Stimulated activated CD8-positive, alpha-beta memory T cell treated with anti-CD3 and anti-CD28 coated beads, Interleukin-15, amount 100 ng/mL, for 24 hours (primary cell): ENCODE measurements at places on chromosomes 16 and 17.
A peak's percentile ranks its signal among the peaks of the same experiment; 100 is the strongest.

- DNase-seq = peak; percentile 8
Observed at GRCh38 chr16:58128711-58129096, 477 bp downstream of the CFAP20 start.

DNA sequence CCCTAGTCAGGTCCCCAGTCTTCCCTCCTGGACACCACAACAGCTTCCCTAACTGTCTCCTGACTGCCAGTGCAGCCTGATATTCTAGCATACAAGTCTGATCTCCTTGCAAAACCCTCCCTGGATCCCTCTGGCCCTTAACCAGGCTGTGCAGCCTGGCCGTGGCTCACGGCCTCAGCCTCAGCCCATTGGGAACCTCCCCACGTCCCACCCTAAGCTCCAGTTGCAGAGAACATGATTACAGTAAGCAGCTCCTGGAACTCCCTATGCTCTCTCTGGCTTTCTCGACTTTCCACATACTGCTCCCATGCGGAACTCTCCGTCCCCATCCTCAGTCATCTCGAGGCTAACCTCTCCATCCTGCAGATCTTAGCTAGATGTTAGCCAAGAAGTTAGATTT is 13.0 kb downstream of the ALOX12B start:
- DNase-seq = no peak

DNA sequence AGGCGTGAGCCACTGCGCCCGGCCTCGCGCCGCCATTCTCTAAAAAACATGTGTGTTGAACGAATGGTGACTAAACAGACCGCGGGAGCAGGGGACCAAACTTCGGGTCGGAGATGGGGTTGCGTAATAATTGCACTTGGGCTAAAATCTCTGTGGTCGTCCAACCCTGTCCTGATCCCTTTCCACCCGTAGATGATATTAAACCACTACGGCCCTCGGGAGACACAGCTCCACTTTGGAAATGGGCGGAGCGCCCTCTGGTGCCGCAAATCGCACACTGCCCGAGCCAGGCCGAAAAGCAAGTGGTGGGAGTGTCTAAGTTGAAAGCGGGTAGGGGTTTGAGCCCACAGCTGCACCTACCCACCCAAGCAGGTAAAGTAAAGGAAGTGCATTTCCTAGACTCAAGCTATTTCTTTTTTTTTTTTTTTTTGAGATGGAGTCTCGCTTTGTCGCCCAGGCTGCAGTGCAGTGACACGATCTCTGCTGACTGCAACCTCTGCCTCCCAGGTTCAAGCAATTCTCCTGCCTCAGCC is 17.0 kb downstream of the CAVIN1 start:
- DNase-seq = peak; percentile 68

GRCh38 chr16:85898521-85899442 is at the start of gene IRF8:
Gene IRF8, plus strand, starts transcription at chr16:85899162. Its CDS starts 3,854 bp downstream, at chr16:85903016.
- peak; percentile 59 for DNase-seq

GRCh38 chr16:25089351-25089750 is 22.2 kb upstream of the LCMT1 start:
- DNase-seq = no peak

DNA sequence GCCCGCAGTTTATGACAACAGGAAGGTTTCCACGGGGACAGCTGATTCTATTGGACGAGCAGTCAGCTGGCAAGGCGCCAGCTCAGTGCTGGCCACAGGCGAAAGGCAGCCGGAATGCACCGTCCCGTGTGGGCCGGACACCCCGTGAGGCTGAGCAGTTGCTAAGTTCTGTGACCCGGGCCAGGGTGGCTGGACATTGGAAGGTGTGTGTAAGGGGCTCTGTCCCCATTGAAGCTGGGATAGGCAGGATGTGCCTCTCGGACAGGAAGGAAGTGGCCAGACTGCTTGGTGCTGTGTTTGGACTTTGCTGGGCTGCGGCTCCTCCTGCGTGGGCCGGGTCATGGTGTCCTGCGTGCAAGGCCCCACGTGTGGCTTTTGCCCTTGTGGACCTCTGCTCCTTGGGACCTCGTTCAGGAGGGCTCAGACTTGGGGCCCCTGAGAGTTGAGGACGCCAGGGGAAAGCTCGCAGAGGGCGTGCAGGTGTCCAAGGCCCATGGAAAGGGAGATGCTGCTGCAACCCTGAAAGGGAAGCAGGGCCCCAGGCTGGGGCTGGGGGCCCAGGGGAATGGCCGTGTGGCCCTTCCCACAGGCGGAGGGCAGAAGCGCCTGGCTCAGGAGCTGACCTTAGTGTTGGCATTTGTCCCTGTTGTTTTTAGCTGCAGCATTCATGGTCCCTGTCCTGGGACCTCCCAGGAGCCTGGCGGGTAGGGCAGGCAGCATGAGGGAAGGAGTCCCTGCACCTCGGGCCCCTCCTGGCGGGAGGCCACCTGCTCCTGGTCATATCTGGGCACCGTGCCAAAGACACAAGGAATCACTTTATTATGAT is 10.0 kb downstream of the BAIAP2 start:
- no peak for DNase-seq

DNA sequence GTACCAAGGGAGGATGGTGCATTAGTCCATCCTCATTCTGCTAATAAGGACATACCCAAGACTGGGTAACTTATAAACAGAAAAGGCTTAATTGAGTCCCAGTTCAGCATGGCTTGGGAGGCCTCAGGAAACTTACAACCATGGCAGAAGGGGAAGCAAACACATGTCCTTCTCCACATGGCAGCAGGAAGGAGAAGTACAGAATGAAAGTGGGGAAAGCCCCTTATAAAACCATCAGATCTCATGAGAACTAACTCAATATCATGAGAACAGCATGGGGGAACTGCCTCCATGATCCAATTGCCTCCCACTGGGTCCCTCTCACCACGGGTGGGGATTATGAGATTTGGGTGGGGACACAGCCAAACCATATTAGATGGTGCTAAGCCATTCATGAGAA is 84.5 kb downstream of the SEC14L1 start:
- DNase-seq = no peak

- no peak for DNase-seq
Observed at GRCh38 chr17:45794840-45795239, 10.7 kb downstream of the CRHR1 start.

DNA sequence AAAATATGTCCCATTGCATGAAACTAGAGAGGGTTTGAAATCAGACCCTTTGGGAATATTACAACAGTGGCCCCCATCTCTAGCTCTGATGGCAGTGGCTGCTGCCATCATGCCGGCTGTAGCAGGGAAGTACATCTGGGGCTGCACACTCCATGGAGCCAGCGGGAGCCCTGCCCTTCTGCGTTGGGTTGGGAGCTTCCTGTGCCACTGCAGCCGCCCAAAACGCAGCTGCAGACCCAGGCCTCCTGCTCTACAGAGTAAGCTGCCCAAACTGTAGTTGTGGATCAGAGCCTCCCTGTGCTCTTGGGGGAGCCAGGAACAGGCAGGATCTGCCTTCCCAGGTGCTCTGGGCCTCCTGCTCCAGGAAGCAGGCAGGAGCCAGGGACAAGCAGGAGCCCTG is 450.0 kb downstream of the HS3ST3B1 start:
- DNase-seq = no peak

GRCh38 chr16:51134269-51134812 is 16.7 kb downstream of the SALL1 start:
- DNase-seq = no peak

- no peak for DNase-seq
Observed at GRCh38 chr17:52546990-52547389, 388.5 kb upstream of the CA10 start.

DNA sequence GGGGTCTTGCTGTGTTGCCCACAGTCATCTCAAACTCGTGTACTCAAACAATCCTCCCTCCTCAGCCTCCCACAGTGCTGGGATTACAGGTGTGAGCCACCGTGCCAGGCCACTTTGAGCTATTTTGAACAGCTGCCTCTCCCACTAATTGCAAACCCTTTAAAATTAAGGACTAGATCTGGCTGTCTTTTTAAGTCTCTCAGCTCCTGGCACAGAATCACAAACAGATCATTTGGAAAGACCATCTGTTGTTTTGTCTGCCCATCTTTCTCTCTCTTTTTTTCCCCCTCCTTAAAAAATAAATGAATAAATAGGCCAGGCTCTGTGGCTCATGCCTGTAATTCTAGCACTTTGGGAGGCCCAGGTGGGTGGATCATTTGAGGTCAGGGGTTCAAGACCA is 10.9 kb upstream of the STAT3 start:
- no peak for DNase-seq

DNA sequence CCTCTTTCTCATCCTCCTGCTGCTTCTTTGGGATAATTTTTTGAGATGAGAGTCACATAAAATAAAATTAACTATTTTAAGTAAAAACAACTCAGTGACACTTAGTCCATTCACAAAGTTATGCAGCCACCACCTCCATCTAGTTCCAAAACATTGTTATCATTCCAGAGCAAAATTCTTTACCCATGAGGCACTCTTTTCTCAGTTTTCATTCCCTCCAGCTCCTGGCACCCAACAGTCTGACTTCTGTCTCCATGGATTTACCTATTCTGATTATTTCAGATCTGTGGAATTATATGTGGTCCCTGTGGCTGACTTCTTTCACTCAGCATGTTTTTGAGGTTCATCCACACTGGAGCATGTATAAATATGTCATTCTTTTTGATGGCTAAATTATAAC is 239.9 kb upstream of the DYNLRB2 start:
- no peak for DNase-seq

- DNase-seq = no peak
Observed at GRCh38 chr16:66269617-66270332, 96.7 kb upstream of the CDH5 start.

DNA sequence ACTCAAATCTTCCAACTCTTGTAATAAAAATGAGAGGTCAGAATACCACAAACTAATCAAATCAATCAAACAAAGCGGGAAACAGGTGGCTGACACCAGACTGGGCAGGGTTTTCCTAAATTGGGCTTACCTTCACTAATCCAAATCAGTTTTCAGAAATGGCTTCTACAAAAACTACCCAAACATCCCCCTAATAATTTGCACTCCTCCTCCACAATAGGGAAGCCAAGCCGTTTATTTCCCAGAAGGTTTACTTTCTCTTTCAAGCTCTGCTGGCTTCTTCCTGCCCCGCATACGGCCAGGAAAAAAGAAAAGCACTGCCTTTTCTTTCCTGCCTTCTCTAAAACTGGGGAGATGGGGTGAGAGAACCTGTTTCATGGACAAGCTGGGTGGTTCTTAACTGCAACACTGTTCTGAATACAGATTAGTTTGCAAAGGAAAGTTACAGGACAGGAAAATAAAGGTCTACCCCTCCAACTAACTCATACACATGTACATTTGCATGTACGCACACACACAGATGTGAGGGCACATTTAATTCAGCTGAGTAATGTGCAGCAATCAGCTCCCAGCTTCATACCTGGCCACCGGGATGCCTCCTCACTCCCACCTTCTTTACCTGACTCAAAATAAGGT is 9.2 kb downstream of the STAT3 start:
- DNase-seq = no peak

GRCh38 chr16:4011940-4012629 is 104.2 kb downstream of the ADCY9 start:
- no peak for DNase-seq
